ENCODE measurements at places on chromosomes 1 and 21.

- DNase-seq: no peak
These were observed 225.6 kb upstream of the MAP1LC3C start for GRCh38 chr1:242224461-242224860.

DNA sequence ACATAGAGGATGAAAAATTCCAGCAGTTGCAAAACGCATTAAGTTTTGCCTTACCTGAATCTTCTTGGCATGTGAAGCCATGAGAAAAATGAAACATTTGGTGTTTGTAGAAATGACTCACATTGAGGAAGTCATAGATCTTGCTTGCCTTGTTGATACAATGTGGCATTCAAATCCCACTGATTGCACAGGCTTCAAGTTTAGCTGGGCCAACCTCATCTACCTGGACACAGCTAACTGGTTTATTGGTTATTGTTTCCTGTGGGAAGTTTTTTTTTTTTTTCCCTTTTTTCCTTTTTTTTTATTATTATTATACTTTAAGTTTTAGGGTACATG, 168.9 kb upstream of the C21orf91 start:
- no peak for DNase-seq

DNA sequence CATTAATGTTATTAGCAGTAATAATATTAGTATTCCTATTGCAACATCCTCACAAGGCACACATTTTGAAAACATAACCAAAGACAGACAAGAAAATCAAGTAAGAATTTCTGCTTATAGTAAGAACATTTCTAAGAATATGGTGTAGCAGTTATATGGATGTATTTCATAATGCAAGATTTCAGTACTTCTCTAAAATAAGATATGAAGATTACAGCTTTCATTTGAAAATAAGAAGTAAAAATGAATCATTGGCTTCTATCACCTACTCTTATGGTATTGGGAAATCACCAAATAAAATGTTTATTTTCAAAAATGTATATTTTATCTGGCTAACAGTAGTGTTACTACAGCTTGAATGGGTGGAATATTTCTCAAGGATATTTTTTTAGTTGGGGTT, 103.8 kb upstream of the USP25 start:
- DNase-seq: no peak

DNA sequence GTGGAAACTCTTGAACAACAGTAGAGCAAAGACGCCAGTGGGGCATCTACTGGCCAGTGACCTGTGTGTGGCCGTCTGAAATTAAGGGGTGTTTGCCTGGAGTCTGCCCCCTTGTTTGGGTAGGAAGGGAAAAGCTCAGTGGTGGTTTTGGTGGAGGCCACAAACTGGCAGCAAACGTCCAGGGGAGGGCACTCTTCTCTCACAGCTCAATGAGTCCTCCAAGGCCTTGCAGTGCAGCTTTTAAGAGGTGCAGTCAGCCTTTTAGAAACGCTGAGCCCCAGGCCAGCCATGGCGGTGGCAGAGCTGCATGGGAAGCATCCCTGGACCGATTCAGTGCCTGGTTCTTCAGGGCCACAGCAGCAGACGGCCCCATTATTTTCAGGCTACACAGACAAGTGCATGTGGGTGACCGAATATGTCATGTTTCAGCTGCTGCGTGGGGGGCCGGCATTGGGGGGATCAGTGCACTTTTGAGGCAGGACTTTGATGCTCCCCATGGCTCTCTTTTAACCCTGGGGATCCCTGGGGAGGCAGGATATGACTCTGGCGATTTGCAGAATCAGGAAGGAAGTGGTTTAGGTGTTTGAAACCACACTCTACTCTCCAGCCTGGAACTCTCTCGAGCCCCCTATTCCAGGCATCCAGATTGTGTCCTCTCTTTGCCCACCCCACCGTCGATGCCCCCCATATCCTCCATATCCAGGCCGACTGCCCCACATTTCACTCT, 414.0 kb downstream of the PRDM2 start:
- peak; percentile 34 for DNase-seq

DNA sequence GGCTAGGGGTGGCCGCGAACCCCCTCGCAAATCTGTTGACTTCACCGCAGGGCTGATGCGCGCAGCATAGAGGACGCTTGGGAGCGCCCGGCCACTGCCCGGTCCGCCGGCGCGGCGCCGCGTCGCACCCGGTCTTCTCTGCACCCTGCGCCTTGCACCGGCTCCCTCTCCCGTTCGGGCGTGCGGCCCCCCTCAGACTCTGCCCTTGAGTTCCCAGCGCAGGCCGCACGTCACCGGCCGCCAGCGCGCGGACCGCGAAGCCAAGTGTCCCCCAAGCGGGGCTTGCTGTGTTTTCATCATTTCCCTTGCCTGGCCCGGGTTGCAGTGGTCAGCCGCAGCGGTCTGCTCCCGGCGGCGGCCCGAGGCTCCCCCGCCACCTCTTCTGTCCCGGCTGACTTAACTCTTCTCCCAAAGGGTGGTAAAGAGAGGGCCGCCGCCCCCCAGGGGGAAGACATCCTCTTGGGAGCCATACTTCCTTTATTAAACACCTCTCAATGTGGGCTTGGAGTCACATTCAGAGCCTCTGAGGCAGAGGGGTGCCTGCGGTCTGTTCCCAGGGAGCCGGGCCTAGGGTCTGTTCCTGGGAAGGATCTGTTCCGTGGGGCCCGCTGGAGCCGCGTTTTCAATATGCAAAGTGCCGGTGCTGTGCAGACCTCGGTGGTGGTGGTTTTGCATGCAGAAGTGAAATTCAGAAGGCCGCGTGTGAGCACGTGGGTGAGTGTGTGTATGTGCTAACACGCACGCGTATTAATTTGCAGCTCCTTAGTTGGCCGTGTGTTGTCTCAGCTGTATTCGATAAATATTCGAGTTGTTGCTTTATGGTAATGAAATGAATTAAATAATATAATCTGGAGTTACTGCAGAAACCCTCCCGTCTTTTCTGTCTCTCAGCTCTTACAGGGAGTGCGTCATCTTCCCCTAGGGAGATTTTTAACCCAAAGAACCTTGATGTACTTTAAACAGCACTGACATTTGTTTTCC, 17.6 kb downstream of the PBX1 start:
- DNase-seq: peak; percentile 41

DNA sequence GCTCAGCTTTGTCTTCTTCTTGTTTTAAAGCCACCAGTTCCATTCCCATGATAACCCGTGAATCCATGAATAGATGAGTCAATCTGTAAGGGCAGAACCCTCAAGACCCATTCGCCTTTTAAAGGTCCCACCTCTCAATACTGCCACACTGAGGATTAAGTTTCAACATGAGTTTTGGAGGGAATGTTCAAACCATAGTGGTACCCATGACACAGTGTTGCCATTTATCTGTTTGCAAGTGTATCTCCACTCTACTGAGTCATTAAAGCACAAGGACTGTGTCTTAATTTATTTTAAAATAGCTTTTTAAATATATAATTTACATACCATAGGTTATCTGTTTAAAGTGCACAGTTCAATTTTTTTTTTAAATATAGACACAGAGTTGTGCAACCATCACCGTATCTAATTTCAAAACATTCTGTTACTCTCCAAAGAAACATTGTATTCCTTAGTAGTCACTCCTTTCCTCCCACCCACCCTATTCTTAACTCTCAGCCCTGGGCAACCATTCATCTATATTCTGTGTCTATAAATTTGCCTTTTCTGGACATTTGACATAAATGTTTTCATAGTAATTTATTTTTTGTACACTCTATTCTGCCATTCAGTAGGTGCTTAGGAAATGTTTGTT, 4.8 kb upstream of the IL24 start:
- DNase-seq: no peak

Data from left ventricle myocardium inferior (tissue), 1 donor.